ENCODE measurements at places on chromosomes 11 and 22.
A peak's percentile ranks its signal among the peaks of the same experiment; 100 is the strongest.

GRCh38 chr22:32558681-32559355 is 84.2 kb downstream of the FBXO7 start:
- no peak for DNase-seq

DNA sequence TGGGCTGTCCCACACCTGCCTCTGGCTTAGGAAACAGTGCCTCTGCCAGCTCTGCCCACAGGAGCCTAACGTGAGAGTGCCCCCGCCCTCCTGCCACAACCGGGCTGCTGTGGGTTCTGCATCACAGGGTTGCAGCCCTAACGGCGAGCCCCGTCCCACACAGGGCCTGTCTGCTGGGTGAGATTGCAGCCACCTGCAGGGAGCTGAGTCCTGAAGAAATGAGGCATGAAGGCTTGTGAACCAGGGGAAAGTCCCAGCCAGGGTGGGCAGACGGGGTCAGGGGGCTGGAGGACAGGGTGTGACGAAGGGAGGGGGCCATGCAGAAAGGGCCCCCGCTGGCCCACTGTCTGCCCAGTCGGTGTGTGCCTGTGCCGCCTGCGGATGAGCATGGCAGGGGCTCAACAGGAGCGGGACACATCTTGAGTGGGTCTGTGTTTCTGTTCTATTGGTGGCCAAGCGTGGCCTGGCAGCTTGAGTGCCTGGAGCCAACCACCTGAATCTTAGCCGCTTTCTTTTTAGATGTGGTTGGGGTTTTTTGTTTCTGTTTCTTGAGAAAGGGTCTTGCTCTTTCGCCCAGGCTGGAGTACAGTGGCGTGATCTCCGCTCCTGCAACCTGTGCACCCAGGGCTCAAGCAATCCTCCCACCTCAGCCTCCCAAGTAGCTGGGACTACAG is 38.9 kb downstream of the CTTN start:
- no peak for DNase-seq

- DNase-seq, result no peak
Measured at GRCh38 chr11:62421996-62422395, 3.2 kb downstream of the SCGB1A1 start.

DNA sequence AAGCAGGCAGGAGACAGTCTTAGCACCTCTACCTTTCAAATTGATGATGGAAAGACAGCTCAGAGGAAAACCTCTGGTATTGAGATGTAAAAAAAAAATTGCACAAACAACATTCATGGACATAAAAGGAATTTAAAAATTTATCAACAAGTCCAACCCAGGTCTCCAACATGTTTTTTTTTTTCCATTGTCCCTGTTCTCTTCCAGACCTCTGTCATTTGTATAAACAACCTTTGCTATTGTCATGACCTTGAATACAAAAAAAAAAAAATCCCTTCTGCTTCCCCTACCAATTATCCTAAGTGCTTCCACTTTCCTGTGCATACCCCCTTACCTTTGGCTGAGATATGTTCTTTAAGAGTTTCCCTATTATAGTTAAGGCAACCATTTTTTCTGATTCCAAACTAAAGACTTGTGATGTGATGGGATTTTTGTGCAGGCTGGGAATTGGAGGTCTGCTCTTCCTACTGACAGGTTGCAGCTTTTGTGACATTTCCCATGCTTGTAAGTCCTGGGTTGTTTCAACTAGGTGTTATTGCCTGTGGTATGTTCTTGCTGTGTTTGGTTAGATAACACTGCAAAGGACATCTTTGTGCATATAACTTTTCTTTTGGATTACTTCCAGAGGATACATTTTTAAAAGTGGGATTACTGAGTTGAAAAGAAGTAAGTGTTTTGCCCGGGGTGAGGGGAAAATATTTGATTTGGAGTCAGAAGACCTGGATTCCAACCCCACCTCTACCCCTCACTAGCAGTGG is 67.1 kb downstream of the KIAA1671 start:
- DNase-seq, result no peak

DNA sequence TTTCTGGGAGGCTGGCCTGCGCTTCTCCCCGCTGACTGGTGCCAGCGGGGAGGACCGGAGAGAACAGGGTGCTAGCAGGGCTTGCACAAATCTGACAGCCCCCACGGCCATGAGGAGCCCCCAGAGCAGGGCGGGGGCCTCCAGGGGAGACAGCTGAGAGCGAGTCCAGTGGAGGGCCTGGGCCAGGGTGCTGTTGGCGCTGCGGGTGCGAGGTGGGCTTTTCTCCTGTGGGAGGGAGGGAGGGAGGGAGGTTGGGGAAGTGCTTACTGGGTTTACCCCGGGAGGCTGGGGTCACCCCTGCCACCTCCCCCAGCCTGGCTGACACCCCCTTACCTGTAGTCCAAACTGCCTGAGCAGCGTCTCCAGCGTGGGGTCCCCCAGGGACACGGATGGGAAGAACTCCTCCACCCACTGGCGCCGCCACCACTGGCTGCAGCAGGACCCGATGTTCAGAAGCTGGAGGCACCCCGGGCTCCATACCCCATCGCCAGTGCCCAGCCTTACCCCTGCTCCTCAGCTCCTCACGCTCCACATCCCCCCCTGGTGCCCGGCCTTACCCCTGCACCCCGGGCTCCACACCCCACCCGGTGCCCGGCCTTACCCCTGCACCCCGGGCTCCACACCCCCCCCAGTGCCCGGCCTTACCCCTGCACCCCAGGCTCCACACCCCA is 3.9 kb downstream of the LMF2 start:
- peak; percentile 92 for DNase-seq

GRCh38 chr11:76919887-76920746 is 59.4 kb downstream of the ACER3 start:
- no peak for DNase-seq

GRCh38 chr22:36391638-36392037 is 3.9 kb upstream of the MYH9 start:
- DNase-seq, result no peak

- no peak for DNase-seq
Measured at GRCh38 chr11:5004424-5005274, 10.0 kb downstream of the OR51L1 start.

GRCh38 chr11:116403794-116404461 is 368.9 kb downstream of the BUD13 start:
- DNase-seq, result no peak

GRCh38 chr11:2881981-2882375 is 3.6 kb downstream of the CDKN1C start:
- DNase-seq, result no peak

- DNase-seq, result no peak
Measured at GRCh38 chr11:72405009-72405408, 29.3 kb downstream of the CLPB start.

- no peak for DNase-seq
Measured at GRCh38 chr22:22662095-22662494, 17.7 kb downstream of the GGTLC2 start.

- no peak for DNase-seq
Measured at GRCh38 chr11:107609400-107610218, 18.7 kb downstream of the ELMOD1 start.

DNA sequence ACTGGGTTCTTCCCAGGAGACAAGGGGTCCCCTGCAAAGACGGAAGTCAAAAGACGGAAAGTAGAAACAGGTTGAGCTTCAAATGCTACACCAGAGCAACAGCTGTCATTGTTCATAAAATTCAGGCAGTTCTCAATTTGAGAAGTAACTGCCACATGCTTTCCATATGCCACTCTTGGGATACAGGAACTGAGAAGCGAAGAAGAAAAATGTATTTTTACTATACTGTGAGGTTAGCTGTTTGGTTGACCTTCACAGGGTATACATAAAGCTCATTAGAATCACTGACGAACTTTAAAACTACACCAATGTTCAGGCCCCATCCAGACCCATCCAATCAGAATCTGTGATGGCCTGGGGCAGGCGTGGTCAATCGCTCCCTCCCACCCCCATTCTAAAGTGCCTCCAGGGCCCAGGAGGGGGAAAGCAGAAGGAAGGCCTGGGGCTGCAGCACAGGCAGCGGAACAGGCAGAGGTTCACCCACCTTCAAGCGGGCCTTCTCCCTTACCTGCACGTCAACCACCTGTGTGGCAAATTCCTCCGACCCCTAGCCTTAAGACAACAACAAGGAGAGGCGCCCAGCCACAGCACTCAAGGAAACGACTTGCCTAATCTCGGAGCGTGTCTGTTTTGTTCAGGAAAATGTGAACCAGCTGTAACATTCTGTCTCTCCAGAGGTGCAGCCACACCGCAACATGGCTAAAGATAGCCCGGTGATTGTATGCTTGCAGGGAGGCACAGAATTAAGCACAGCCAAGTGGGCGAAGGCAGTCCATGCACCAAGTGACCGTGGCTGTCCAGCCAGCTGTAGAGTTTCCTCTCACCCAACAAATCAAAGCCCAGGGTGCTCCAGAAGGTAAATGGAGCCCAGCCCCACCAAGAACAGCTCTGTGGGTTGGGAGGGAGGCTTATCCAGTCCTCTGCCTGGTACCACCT is 82.6 kb downstream of the MICAL3 start:
- DNase-seq, result no peak
